ENCODE measurements at places on chromosomes 1 and 21.

DNA sequence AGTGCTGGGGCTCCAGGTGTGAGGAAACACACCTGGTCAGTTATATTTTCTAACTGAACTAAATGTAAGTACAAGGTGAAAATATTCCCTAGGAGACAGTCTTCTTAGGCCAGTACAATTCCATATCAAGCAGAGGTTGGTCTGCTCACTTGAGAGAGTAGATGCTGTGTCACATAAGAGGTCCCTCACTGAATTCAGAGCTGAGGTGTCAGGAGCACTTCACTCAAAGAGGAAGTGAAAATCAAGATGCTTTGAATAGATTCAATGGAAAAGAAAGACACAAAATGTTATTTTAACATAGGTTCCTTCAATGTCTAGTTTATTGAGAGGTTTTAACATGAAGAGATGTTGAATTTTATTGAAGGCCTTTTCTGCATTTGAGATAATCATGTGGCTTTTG lies 4.3 kb upstream of the FCRL3 start:
- no peak for DNase-seq

GRCh38 chr1:221363039-221363438 lies 378.9 kb downstream of the DUSP10 start:
- DNase-seq: no peak

DNA sequence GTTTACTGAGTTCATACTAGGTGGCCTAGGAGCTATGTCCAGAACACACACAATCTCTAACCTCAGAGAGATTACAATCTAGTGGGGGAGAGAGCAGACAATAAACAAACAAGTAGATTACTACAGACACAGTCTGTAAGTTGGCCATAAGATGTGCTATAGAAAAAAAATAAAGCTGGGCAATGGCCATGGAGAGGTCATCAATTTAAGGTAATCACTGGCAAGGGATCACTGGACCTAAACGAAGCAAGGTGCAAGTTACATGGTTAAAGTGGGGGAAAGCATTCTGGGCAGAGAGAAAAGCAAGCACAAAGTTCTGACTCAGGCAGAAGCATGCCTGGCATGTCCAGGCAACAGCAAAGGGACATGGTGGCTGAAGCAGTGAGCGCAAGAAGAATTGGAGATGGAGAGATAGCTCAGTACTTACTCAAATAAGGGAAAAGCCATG lies 147.0 kb downstream of the RERE start:
- DNase-seq: no peak

- no peak for DNase-seq
These were observed 105.4 kb upstream of the LBR start for GRCh38 chr1:225533238-225533637.

- DNase-seq: no peak
These were observed 59.9 kb downstream of the ARHGEF16 start for GRCh38 chr1:3514404-3514803.

GRCh38 chr21:14215971-14216641 lies at the start of gene RBM11:
Gene RBM11, plus strand, starts transcription at chr21:14216157. Its CDS starts 30 bp downstream, at chr21:14216187.
- peak; percentile 93 for DNase-seq

- no peak for DNase-seq
These were observed 259.2 kb upstream of the NFIA start for GRCh38 chr1:60823151-60823550.

GRCh38 chr1:32052887-32053286 lies 19.9 kb upstream of the TMEM39B start:
- no peak for DNase-seq

Measured in retina (tissue), 1 donor.